Foreskin keratinocyte (primary cell): ENCODE measurements at places on chromosomes 3 and 15.
A peak's percentile ranks its signal among the peaks of the same experiment; 100 is the strongest.

GRCh38 chr3:53807117-53807810, 39.0 kb downstream of the CHDH start:
- no peak for DNase-seq

- no peak for DNase-seq
Observed at GRCh38 chr3:190213727-190214126, 93.0 kb upstream of the P3H2 start.

- no peak for DNase-seq
Observed at GRCh38 chr3:2540115-2540514, 441.4 kb downstream of the CNTN4 start.

DNA sequence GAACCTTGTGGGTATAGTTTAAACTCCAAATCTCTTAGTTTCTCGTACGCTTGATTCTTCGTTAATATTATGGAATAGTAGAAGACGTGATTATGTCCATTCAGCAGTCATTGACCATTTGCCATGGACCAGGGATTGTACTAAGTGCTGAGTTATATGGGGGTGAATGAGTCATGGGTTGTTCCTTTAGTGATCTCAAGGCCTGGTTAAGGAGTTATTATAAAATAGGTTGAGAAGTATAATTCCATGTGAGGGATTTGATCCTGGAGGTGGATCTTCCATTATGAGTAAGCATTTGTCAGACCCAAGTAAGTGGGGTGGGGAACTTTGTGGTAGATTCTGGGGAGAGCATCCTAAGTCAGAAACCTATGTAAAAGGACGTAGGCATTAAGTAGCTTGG, 15.4 kb downstream of the NR2C2 start:
- peak; percentile 74 for DNase-seq

DNA sequence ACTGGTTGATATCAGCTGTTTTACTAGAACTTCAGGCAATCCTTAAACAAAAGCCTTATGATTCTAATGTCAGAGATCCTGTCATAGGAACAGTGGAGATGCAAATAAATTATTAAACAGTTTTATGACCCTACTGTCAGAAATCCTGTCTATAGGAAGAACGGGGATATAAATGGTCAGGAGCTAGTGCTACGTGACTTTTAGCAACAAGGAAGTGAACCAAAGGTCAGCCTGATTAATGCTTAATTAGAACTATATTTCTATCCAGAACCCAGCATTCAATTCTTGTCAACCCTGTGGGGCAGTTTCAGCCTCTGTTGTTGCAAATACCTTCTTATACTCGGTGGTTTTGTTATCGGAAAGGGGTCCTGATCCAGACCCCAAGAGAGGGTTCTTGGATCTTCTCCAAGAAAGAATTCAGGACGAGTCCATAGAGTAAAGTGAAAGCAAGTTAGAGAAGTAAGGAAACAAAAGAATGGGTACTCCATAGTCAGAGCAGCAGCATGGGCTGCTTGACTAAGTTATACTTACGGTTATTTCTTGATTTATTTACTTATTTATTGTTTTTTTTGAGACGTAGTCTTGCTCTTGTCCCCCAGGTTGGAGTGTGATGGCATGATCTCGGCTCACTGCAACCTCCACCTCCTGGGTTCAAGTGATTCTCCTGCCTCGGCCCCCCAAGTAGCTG, 59.9 kb upstream of the RNU6-1 start:
- no peak for DNase-seq

GRCh38 chr3:188054541-188054940, 99.4 kb upstream of the LPP start:
- no peak for DNase-seq

DNA sequence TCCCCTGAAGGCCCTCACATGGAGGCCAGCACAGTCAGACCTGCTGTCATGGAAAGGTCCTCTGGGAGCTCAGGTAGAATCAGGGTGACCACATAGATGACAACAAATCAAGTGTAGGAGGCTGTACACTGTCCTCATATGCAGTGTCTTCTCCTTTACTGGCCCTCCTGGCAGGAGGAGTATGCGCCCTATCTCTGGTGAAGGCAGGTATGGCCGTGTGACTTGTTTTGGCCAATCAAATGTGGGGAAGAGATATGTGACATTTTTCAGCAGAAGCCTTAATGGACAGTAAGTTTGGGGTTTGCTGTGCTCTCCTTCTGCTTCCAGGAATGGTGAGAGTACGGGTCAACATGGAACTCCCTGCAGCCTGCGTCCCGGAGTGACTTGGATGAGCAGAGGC, 69.9 kb downstream of the RHCG start:
- no peak for DNase-seq

GRCh38 chr3:19945969-19946831, 697 bp upstream of the RAB5A start:
- DNase-seq, result peak; percentile 2
